ENCODE measurements at places on chromosomes 1 and 21. TPM values are rescaled to one million over a fixed set of nuclear protein-coding genes. Genes with fewer than 3 reads are reported as not detected.

The PTPN22 gene
- polyA plus RNA-seq = 29.7 TPM

DNA sequence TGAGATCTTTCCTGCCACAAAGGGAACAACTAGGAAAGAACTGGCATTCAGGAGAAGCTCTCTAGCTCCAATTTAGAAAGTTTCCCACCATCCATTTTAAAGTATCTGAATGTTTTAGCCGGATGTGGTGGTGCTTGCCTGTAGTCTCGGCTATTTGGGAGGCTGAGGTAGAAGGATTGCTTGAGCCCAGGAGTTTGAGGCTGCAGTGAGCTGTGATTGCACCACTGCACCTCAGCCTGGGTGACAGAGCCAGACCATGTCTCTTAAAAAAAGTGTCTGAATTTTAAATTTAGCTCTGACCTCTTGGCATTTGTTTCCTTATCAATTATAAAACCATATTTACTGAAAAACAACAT lies 67.2 kb downstream of the RPAP2 start:
- no peak for DNase-seq
- H3K36me3 ChIP-seq = peaks cover 26% of the 10 kb centered on the region
- H3K4me3 ChIP-seq = no peak overlapping the region
- H3K27me3 ChIP-seq = no peaks in the 10 kb centered on the region
- no peak overlapping the region for H3K27ac ChIP-seq

- no peak overlapping the region for H3K4me3 ChIP-seq
- H3K4me1 ChIP-seq = no peaks in the 10 kb centered on the region
- H3K36me3 ChIP-seq = no peaks in the 10 kb centered on the region
Observed at GRCh38 chr1:198030682-198031081, 113.5 kb downstream of the LHX9 start.

DNA sequence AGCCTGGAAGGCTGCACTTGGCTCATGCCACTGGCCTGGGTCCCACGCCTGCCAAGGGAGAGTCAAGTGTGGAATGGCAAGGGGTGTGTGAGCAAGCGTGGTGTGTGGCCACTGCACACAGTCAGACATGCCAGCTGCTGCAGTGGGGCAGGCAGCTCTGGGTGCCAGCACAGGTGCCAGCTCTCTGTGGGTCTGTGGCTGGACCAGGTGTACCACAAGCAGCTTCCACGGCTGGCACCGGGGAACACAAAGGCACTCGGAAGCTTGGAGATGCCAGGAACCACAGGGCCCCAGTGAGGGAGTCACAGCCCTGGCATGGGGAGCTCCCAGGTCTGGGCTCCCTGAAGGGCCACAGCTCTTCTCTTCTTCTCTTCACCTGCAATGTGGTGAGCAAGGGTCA lies 34.8 kb downstream of the ACTL8 start:
- DNase-seq = no peak
- H3K4me1 ChIP-seq = no peaks in the 10 kb centered on the region
- H3K27ac ChIP-seq = no peak overlapping the region
- no peaks in the 10 kb centered on the region for H3K27me3 ChIP-seq
- H3K4me3 ChIP-seq = no peak overlapping the region
- no peaks in the 10 kb centered on the region for H3K36me3 ChIP-seq

GRCh38 chr1:218557731-218558130 lies 212.6 kb downstream of the TGFB2 start:
- no peak overlapping the region for H3K27ac ChIP-seq
- DNase-seq = no peak
- no peak overlapping the region for H3K4me3 ChIP-seq
- H3K4me1 ChIP-seq = no peaks in the 10 kb centered on the region
- no peaks in the 10 kb centered on the region for H3K27me3 ChIP-seq
- no peaks in the 10 kb centered on the region for H3K36me3 ChIP-seq
